ENCODE measurements at places on chromosomes 3 and 15.

DNA sequence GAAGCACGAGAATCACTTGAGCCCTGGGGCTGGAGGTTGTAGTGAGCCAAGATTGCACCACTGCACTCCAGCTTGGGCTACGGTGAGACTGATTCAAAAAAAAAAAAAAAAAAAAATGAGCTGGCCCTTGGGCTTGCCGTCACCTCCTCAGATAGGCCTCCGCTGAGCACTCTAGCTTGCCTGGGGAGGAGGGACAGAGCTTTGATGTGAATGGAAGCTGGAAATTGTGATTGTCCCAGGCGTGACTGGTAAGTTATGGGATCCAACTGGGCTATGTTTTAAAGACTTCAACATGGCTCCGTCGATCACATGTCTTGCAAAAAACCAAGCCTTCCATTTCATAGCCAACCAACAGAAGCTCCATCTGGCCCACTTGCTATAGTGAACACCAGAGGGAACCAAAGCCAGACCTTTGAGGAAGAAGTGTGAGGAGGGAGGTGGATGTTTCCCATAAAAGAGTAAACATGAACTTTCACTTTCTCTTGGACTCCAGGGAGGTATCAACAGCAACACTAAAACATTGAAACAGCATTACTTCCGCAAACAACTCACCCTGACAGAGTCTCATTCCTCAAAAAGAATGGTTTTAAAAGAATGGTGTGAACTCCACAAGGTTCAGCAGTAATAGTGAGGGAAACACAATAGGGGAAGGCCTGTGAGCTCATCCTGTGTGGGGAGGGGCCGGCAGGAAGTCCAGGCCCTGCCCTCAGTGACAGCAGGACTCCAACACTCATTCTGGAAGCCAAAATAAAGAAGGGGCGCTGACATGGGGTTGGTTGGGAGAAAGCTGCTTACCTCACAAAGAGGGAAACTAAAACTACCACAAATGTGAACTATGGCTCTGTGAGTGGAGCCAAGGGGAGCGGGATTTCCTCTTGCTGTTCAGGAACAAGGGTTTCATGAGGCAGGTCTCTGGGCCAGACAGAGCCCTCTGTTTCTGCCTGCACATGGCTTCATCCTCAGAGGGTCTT lies 59.2 kb upstream of the IL12A start:
- DNase-seq, result no peak

GRCh38 chr3:127035677-127036076 lies 52.8 kb downstream of the PLXNA1 start:
- no peak for DNase-seq

GRCh38 chr15:69118089-69118488 lies 42.3 kb upstream of the GLCE start:
- no peak for DNase-seq

GRCh38 chr15:70509282-70509662 lies 254.1 kb downstream of the UACA start:
- DNase-seq, result no peak

DNA sequence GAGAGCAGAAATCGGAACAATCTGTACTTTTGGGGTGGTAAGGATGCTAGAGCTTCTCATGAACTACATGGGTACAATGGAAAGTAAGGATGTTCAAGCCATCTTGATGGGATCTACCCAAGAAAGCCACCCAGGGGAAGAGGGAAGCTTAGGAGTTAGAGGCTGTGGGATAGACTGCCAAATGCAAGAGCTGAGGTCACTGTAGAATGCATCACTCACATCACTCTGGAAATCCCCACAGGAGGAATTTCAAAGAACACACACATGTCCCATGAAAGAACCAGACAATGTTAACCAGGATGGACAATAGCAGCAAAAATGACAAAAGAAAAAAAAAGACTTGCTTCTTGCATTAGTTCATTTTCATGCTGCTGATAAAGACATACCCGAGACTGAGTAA lies 32.8 kb upstream of the UBE2E2 start:
- DNase-seq, result no peak

DNA sequence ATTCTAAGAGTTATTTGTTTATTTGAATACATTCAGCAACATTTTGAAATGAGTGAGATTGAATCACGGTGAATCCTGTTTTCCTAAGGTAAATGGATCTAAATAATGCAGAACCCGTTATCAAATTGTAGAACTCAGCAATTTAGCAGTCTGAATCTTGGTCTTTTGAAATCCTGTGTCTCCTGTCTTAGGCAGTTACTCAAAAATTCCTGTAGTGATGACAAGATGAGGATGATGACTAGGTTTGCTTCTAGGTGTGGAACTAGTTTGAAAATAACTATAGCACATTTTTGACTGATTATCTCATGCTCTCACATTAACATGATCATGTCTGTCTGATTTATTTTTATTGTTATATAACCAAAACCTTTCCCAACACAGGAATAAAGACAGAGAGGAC lies 115.0 kb downstream of the RAP2B start:
- no peak for DNase-seq
